ENCODE measurements at places on chromosomes 2 and 18.

- DNase-seq, result no peak
Measured at GRCh38 chr18:13587001-13587400, 139.4 kb downstream of the FAM210A start.

- DNase-seq, result no peak
Measured at GRCh38 chr18:73487966-73488365, 620.2 kb upstream of the NETO1 start.

DNA sequence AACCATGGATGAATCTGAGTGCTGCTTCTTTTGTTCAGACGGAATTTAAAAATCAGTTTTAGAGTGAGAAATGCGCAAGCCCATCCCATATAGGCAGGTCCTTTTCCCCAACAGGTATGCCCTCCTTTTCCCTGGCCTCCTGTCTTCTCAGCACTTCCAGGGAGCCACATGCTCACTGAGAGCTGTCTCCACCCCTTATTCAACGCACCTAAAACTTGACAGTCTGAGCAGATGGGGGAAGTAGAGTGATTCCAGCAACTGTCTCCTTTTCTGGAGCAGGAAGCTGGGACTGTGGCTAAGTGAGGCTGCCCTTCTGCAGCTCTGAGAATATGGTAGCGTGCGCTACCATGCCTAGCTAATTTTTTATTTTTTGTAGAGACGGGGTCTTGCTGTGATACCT lies 53.1 kb upstream of the NOSTRIN start:
- DNase-seq, result no peak

- DNase-seq, result peak; percentile 55
Measured at GRCh38 chr18:56575819-56576663, 62.4 kb downstream of the TXNL1 start.

- DNase-seq, result no peak
Measured at GRCh38 chr2:1891971-1892486, 147.7 kb upstream of the PXDN start.
